ENCODE measurements at places on chromosomes 7 and 10. TPM values are rescaled to one million over a fixed set of nuclear protein-coding genes. Genes with fewer than 3 reads are reported as not detected.

Gene GPER1
- total RNA-seq = 4.9 TPM

Gene POU6F2
- total RNA-seq = not detected

DNA sequence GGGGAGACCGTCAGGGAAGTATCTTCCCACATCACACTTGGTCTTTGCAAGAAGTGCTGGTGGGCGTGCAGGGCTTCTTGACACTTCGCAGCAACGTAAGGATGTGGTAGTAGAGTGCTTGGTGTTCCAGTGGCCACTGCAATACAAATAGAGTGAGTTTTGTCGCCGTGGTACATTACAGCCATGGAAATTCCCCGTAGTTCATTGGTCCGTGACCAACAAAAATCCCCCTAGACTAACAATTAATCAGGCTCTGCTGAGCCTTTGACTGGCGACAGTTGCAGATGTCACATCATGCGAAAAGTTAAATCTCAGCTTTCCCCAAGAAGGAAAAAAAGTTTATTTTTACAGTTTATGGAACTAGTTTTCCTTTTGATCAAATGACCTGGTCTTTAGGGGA, 134.7 kb downstream of the MGMT start:
- H3K27me3 ChIP-seq = no peaks in the 10 kb centered on the region
- no peaks in the 10 kb centered on the region for H3K36me3 ChIP-seq
- H3K4me1 ChIP-seq = no peaks in the 10 kb centered on the region
- no peak overlapping the region for H3K4me3 ChIP-seq
- H3K27ac ChIP-seq = no peak overlapping the region

DNA sequence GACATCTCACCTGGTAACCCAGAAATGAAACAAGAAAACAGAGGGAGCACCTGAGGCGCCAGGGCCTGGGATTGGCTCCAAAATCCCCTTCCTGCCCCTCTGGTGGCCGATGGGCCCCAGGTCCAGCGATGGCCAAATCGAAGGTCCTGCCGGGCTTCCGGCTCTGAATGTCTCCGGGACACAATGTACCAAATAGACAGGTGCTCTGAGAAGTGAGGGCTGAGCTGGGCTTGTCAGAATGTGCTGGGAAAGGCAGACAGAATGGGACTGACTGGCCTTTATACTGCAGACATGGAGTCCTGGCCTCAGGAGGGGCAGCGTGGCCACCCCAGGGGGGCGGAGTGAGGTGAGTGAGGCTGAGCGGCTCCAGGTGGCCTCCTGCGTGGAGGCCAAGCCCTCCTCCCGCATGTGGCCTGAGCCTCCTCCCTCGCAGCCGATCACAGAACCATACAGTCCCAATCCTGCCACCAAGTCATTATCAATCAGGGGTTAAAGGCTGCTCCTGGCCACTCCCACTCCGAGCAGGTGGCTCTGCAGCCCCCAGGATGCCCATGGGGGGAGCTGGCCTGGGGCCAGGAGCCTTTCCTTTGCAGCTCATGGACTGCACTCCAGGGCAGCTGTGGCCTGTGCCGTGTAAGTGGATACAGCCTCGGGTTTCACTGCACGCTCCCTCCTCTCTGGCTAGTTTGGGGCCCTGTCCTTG, 185.5 kb downstream of the ADARB2 start:
- H3K27me3 ChIP-seq = no peaks in the 10 kb centered on the region
- no peak for DNase-seq
- no peaks in the 10 kb centered on the region for H3K36me3 ChIP-seq
- H3K27ac ChIP-seq = no peak overlapping the region
- no peak overlapping the region for H3K4me3 ChIP-seq
- no peaks in the 10 kb centered on the region for H3K4me1 ChIP-seq

Gene NCF1
- total RNA-seq = not detected

Gene GALNT11
- total RNA-seq = 18.1 TPM

Gene FAM24B
- 5.2 TPM for total RNA-seq

Gene SPDYE16
- not detected for total RNA-seq

Gene CCL24
- total RNA-seq = not detected

Gene CAMK2B
- 1.2 TPM for total RNA-seq

- peaks cover 7% of the 10 kb centered on the region for H3K36me3 ChIP-seq
- peaks cover 16% of the 10 kb centered on the region for H3K4me1 ChIP-seq
- no peak overlapping the region for H3K27ac ChIP-seq
- no peak for DNase-seq
- no peak overlapping the region for H3K4me3 ChIP-seq
Observed at GRCh38 chr7:121390617-121391016, 5.5 kb downstream of the FAM3C start.

Gene ZNF239
- total RNA-seq = 9.7 TPM

Gene CREB3L2
- total RNA-seq = 9.3 TPM

- H3K4me1 ChIP-seq = no peaks in the 10 kb centered on the region
- no peaks in the 10 kb centered on the region for H3K27me3 ChIP-seq
- no peak overlapping the region for H3K27ac ChIP-seq
- no peaks in the 10 kb centered on the region for H3K36me3 ChIP-seq
Observed at GRCh38 chr7:142668495-142668894, 80.8 kb upstream of the PRSS1 start.

Gene APBB1IP
- total RNA-seq = not detected

GRCh38 chr7:30906014-30906413, 5.6 kb upstream of the AQP1 start:
- H3K4me1 ChIP-seq = peaks cover 10% of the 10 kb centered on the region
- H3K27me3 ChIP-seq = no peaks in the 10 kb centered on the region
- no peak overlapping the region for H3K27ac ChIP-seq
- H3K4me3 ChIP-seq = no peak overlapping the region

DNA sequence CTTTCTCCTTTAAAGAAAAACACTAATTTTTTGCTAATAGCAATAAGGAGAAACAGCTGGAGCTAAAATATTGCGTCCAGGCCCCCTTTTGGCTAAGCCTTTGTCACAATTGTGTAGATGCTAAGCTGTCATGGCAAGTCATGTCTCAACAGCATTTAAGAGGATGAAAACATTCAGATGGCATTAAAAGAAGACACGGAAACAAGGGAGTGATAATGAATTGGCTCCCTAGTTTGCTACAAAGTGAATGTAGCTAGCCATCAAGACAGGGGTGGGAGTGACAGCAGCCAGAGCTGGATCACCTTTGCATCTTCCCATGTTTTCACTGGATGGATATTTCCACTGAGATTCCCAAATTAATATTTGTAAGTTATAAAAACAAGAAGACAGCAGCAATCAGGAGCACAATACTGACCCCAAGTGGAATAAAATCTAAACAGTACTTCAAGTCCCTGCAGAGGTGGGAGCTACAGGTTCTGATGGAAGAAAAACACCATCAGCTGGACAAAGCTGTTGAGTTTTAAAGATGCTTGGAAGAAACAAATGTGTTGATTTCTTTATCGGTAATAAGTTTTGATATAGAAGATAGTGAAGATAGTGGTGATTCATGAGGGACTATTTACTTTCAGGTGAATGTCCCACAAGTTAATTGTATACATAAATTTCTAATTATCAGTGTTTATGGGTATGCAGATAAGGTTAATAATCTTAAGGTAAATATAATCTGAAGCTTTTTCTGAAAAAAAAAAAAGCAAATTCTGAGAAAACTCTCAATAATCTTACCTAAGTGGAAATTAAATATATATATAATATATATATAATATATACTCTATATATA, 129.4 kb downstream of the SLC16A9 start:
- H3K4me1 ChIP-seq = peaks cover 21% of the 10 kb centered on the region
- DNase-seq = peak; percentile 79
- no peaks in the 10 kb centered on the region for H3K27me3 ChIP-seq
- H3K27ac ChIP-seq = no peak overlapping the region
- no peak overlapping the region for H3K4me3 ChIP-seq

Gene SEMA3A
- 16.9 TPM for total RNA-seq

DNA sequence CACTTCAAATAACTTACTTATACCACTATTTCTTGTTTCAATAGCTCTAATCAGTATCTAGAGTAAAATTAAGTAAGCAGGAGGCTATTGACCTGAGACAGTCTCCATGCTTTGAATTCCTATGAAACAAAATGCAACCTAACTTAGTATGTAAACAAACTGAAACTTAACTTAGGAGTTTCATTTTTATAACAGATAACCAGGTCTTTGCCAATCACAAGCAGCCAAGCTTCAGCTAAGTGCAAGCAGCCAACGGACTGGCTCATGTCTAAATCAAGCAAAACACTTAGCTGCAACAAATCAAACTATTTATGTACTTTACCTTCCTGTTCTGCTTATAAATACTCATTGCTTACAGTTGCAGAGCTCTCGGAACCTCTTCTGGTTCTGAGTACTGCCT, 4.4 kb upstream of the GSTK1 start:
- no peaks in the 10 kb centered on the region for H3K27me3 ChIP-seq
- H3K4me1 ChIP-seq = peaks cover 41% of the 10 kb centered on the region
- H3K4me3 ChIP-seq = no peak overlapping the region

Gene AGR2
- total RNA-seq = 140 TPM

Gene PAPOLB
- 0.40 TPM for total RNA-seq

DNA sequence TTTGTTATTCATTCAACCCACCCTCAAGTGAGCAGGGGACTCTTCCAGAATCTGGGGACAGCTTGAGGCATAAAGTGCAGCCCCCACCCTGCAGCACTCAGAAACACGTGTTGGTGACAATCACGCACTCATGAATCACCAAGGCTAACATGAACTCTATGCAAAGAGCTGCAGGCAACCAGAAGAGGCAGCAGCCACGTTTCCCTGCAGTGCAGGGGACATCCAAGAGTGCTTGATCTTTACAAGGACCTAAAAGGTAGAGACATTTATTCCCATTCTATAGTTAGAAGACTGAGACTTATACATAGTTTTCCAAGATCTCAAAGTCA, 135.2 kb upstream of the GDF10 start:
- H3K36me3 ChIP-seq = no peaks in the 10 kb centered on the region
- no peak overlapping the region for H3K4me3 ChIP-seq
- H3K4me1 ChIP-seq = peaks cover 27% of the 10 kb centered on the region
- H3K27me3 ChIP-seq = no peaks in the 10 kb centered on the region

Gene INHBA
- 55.3 TPM for total RNA-seq

Data from PC-3 (cell line).